ENCODE measurements at places on chromosomes 2 and 18.

- H3K4me3 ChIP-seq = no peak overlapping the region
- H3K4me1 ChIP-seq = no peaks in the 10 kb centered on the region
- H3K27me3 ChIP-seq = no peaks in the 10 kb centered on the region
Measured at GRCh38 chr2:53407363-53408080, 360.1 kb upstream of the CHAC2 start.

GRCh38 chr18:8707556-8708300 is 2.4 kb downstream of the MTCL1 start:
- H3K36me3 ChIP-seq = no peaks in the 10 kb centered on the region
- H3K4me3 ChIP-seq = peak overlapping the region; percentile 94
- H3K27me3 ChIP-seq = peaks cover 50% of the 10 kb centered on the region
- H3K27ac ChIP-seq = no peak overlapping the region
- DNase-seq = no peak

GRCh38 chr2:51722311-51722710 is 690.4 kb upstream of the NRXN1 start:
- DNase-seq = no peak
- H3K27me3 ChIP-seq = no peaks in the 10 kb centered on the region
- H3K4me1 ChIP-seq = no peaks in the 10 kb centered on the region
- no peaks in the 10 kb centered on the region for H3K36me3 ChIP-seq

DNA sequence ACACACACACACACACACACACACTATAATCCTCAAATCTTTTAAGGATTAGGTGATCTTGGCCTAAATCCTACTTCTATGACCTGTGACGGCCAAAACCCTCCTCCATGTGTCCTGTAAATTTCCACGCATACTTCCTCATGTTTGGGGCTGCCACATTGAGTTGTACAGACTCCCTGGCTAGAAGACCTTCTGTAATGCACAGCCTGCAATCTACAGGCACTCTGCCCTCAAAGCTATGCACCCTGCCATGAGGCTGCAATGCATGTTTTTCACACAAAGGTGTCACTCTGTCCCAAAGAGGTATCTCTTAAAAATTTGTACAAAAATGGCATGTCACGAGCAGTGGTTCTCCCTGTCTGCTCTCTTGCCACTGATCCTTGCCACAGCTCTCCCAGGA is 26.4 kb upstream of the B4GALT6 start:
- no peak overlapping the region for H3K4me3 ChIP-seq
- DNase-seq = no peak
- peaks cover 2% of the 10 kb centered on the region for H3K27me3 ChIP-seq
- no peaks in the 10 kb centered on the region for H3K4me1 ChIP-seq
- no peaks in the 10 kb centered on the region for H3K36me3 ChIP-seq
- no peak overlapping the region for H3K27ac ChIP-seq

- no peaks in the 10 kb centered on the region for H3K27me3 ChIP-seq
- DNase-seq = no peak
- H3K27ac ChIP-seq = no peak overlapping the region
- H3K4me1 ChIP-seq = peaks cover 21% of the 10 kb centered on the region
- H3K4me3 ChIP-seq = no peak overlapping the region
- H3K36me3 ChIP-seq = peaks cover 11% of the 10 kb centered on the region
Measured at GRCh38 chr2:39247512-39248043, 3.8 kb upstream of the CDKL4 start.

GRCh38 chr2:118987886-118988285 is 45.9 kb downstream of the MARCO start:
- H3K4me3 ChIP-seq = no peak overlapping the region
- H3K36me3 ChIP-seq = no peaks in the 10 kb centered on the region
- H3K27ac ChIP-seq = no peak overlapping the region

DNA sequence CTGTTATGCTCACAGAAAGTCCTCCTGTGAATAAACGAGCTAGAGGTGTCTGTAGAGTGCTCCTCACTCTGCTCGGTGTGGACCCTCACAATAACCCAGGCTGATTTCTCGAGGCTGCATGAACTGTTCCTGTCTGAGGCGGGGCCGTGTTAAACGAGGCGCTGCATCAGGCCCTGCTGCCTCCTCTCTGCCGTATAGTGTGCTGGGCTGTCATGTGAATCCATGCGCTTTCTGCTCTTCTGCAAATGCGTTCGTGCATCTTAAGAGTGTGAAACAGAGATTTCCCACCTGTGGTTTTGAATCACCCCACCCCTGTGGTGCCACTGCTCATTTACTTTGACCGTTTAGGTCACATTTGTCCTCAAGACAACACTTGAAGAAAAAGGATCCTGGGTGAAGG is 26.2 kb downstream of the TRAF3IP1 start:
- H3K4me1 ChIP-seq = no peaks in the 10 kb centered on the region
- H3K4me3 ChIP-seq = no peak overlapping the region
- DNase-seq = no peak
- H3K27ac ChIP-seq = no peak overlapping the region
- no peaks in the 10 kb centered on the region for H3K27me3 ChIP-seq
- H3K36me3 ChIP-seq = peaks cover 10% of the 10 kb centered on the region

GRCh38 chr2:74821177-74822126 is 12.5 kb upstream of the HK2 start:
- no peak overlapping the region for H3K4me3 ChIP-seq
- no peaks in the 10 kb centered on the region for H3K27me3 ChIP-seq
- DNase-seq = no peak
- H3K36me3 ChIP-seq = no peaks in the 10 kb centered on the region
- H3K27ac ChIP-seq = no peak overlapping the region

DNA sequence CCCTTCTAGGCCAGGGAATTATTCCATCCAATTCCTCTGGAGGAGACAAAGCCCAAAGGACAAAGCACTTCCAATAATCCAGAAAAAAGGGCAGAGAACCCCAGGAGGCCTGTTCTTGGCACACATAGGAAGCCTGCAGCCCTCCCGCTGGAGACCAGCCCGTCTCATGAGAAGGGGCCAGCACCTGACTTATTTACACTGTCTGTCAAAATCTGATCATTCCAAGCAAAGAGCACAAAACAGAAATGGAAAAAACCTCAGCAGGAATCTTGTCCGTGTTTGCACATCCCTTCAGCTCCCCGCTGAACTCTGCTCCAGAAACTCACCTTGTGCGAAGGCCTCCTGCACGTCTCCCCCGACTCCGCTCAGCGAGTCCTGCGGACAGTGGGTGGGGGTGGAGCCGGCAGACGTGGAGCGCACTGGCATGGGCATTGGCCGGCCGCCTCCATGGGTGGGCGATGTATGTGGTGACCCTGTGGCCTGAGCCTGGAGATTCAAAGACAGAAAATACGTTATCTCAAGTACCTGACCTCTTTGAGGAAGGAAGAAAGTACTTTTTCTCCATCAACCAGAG is 46.2 kb upstream of the DNMT3A start:
- peaks cover 7% of the 10 kb centered on the region for H3K4me1 ChIP-seq
- no peaks in the 10 kb centered on the region for H3K27me3 ChIP-seq
- H3K27ac ChIP-seq = no peak overlapping the region
- no peak overlapping the region for H3K4me3 ChIP-seq

DNA sequence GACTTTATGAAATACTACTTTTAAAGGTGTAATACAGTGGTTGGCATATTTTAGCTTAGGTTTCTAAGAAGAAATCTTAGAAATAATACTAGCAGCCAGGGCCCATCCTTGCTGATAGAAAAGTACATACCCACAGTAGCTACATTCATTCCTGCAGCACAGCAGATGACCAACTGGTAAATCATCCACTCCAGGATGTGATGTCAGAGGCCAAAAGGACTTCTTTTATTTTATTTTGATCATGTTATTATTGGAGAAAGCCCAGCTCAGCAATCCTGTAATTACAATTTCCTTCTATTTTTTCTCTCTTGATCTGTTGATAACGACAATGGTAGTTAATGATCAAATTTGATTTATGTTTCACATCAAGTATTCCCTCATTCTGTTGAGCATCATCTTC is 18.0 kb upstream of the TTN start:
- H3K27ac ChIP-seq = no peak overlapping the region
- H3K27me3 ChIP-seq = no peaks in the 10 kb centered on the region
- DNase-seq = no peak
- H3K4me3 ChIP-seq = no peak overlapping the region
- peaks cover 24% of the 10 kb centered on the region for H3K4me1 ChIP-seq
- peaks cover 41% of the 10 kb centered on the region for H3K36me3 ChIP-seq

- no peak for DNase-seq
- H3K27me3 ChIP-seq = peaks cover 4% of the 10 kb centered on the region
- no peak overlapping the region for H3K27ac ChIP-seq
- H3K4me1 ChIP-seq = peaks cover 12% of the 10 kb centered on the region
- no peaks in the 10 kb centered on the region for H3K36me3 ChIP-seq
Measured at GRCh38 chr2:233793465-233794127, 15.5 kb downstream of the MROH2A start.

GRCh38 chr18:47118981-47119380 is 31.3 kb downstream of the HDHD2 start:
- no peak overlapping the region for H3K27ac ChIP-seq
- H3K27me3 ChIP-seq = no peaks in the 10 kb centered on the region
- H3K36me3 ChIP-seq = peaks cover 36% of the 10 kb centered on the region
- no peaks in the 10 kb centered on the region for H3K4me1 ChIP-seq

DNA sequence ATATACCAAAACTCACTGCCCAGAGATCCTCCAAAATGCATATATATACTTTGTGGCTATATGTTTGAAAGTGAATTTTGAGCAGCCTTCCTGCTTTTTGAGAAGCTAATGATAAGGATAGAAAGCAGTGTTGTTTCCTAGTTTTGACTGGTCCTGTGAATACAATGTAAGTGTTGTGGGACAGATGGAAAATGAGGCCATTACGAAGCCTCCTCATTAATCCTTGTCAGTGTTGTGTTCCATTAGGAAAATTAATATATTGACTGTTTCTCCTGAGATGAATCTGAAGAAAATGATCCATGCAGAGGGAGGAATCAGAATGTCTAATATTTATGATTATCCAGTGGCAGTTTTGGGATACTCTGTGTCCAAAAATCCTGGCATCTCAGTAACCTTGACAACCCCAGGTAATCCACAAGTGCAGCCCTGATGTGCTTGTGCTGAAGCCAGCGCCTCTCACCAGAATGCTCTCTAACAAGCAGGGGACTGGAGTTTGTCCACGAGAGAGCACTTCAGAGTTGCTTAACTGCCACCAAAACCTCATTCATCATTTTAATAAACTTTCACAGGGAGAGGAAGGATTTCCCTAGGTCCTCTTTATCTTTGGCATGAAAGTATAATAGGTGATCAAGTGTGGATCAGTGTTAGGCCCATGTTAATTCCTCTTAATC is 418.6 kb downstream of the CMPK2 start:
- DNase-seq = no peak
- peaks cover 16% of the 10 kb centered on the region for H3K27me3 ChIP-seq
- H3K4me3 ChIP-seq = no peak overlapping the region
- no peaks in the 10 kb centered on the region for H3K36me3 ChIP-seq

GRCh38 chr2:42339191-42339912 is 21.7 kb downstream of the COX7A2L start:
- peaks cover 43% of the 10 kb centered on the region for H3K36me3 ChIP-seq
- no peak overlapping the region for H3K27ac ChIP-seq
- H3K4me1 ChIP-seq = peaks cover 41% of the 10 kb centered on the region
- no peaks in the 10 kb centered on the region for H3K27me3 ChIP-seq
- DNase-seq = no peak
- no peak overlapping the region for H3K4me3 ChIP-seq

Measured in naive thymus-derived CD8-positive, alpha-beta T cell (primary cell).